Karpas-422 (cell line): ENCODE measurements at places on chromosomes 12 and 14. TPM values are rescaled to one million over a fixed set of nuclear protein-coding genes. Genes with fewer than 3 reads are reported as not detected.
A peak's percentile ranks its signal among the peaks of the same experiment; 100 is the strongest.

TEX52 gene
- total RNA-seq: not detected in 2 replicates

ACSM4 gene
- total RNA-seq: not detected in 2 replicates

RAB21 gene
- 8.0 and 12.3 TPM in 2 replicates for total RNA-seq

RFLNA gene
- not detected in 2 replicates for total RNA-seq

PLBD1 gene
- total RNA-seq: not detected in 2 replicates

PPP4R4 gene
- total RNA-seq: 0.75 and 0.79 TPM in 2 replicates

SMOC1 gene
- total RNA-seq: not detected in 2 replicates

CCDC177 gene
- total RNA-seq: not detected in 2 replicates

PRR4 gene
- total RNA-seq: 5.7 and 12.7 TPM in 2 replicates

PXN gene
- total RNA-seq: 1.9 and 2.5 TPM in 2 replicates

VWF gene
- total RNA-seq: not detected in 2 replicates

DNA sequence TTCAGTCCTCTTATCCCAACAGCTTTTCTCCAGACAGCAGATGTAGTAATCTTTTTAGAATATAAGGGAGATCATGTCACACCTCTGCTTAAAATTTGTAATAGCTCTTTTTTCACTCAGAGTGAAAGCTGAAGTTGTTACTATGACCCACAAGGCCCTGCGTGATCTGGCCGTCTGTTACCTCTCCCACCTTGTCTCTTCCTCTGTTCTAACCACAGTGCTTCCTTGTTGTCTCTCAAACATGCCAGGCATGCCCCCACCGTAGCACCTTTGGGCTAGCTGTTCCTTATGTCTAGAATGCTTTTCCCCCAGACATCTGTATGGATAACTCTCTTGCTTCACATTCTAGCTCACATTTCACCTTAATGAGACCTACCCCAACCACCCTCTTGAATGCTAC is 6.5 kb downstream of the NECAP1 start:
- H3K36me3 ChIP-seq: peaks cover 31% of the 10 kb centered on the region; the same call in 1 of the 2 replicates
- H3K27ac ChIP-seq: peak overlapping the region; percentile 68
- H3K27me3 ChIP-seq: no peaks in the 10 kb centered on the region

- H3K27me3 ChIP-seq: no peaks in the 10 kb centered on the region
- no peaks in the 10 kb centered on the region for H3K36me3 ChIP-seq
- no peak overlapping the region for H3K27ac ChIP-seq
- no peak overlapping the region for H3K4me3 ChIP-seq
- no peak for DNase-seq
Observed at GRCh38 chr14:28744126-28744525, 22.5 kb upstream of the FOXG1 start.

- H3K4me3 ChIP-seq: no peak overlapping the region
- H3K27me3 ChIP-seq: no peaks in the 10 kb centered on the region
- no peaks in the 10 kb centered on the region for H3K4me1 ChIP-seq
- no peak for DNase-seq
- no peak overlapping the region for H3K27ac ChIP-seq
- H3K36me3 ChIP-seq: no peaks in the 10 kb centered on the region
Observed at GRCh38 chr12:71475280-71475679, 35.7 kb downstream of the LGR5 start.

- H3K36me3 ChIP-seq: no peaks in the 10 kb centered on the region
- H3K4me3 ChIP-seq: no peak overlapping the region
- H3K27ac ChIP-seq: no peak overlapping the region
Observed at GRCh38 chr14:54369343-54369742, 27.5 kb upstream of the CDKN3 start.

DNA sequence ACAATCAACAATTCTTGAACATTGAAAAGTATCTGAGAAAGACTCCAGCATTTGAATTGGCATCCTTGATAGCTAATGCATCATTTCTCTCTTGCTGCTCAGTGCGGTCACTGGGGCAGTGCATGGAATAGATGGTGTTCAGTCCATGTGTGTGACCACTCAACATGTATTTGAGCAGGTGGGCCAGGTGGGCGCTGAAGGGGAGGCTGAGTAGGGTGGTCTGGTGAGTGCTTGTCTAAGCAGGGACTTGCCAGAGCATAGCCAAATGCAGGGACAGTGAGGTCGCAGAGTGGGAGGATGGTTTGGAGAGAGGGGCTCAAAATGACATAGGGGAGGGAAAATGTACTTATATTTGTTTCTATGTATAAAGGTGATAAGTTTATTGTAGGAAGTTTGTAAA is 409.0 kb downstream of the TMEM121 start:
- no peaks in the 10 kb centered on the region for H3K27me3 ChIP-seq
- no peak overlapping the region for H3K4me3 ChIP-seq
- no peaks in the 10 kb centered on the region for H3K36me3 ChIP-seq
- no peak overlapping the region for H3K27ac ChIP-seq

DNA sequence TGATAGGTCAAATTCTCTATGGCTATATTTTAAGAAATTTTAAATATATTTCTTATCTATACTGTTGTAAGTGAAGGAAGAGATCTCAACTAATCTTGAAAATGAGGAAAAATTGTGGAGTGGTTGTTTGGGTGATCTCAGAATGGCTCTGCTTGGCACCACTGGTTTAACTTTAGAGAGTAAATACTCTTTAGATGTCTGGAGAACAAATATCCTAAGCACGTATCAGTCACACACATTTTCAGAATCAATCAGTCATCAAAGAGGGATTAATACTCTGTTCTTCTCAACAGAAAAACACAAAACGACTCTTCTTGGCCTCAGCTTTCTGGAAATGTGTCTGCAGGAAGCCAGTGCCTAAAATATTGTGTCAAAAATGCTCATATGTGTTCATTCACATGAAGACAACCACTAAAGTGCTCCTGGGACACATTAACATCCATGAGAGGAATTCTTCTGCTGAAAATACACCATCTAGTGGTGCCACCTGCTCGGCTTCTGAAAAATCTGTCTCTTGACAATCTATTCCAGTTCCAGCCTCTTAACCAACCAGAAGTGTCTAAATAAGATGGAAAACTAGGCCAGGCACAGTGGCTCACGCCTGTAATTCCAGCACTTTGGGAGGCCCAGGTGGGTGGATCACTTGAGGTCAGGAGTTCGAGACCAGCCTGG is 81.1 kb upstream of the CCDC198 start:
- no peaks in the 10 kb centered on the region for H3K4me1 ChIP-seq
- no peak overlapping the region for H3K27ac ChIP-seq
- no peak overlapping the region for H3K4me3 ChIP-seq
- no peaks in the 10 kb centered on the region for H3K36me3 ChIP-seq

DNA sequence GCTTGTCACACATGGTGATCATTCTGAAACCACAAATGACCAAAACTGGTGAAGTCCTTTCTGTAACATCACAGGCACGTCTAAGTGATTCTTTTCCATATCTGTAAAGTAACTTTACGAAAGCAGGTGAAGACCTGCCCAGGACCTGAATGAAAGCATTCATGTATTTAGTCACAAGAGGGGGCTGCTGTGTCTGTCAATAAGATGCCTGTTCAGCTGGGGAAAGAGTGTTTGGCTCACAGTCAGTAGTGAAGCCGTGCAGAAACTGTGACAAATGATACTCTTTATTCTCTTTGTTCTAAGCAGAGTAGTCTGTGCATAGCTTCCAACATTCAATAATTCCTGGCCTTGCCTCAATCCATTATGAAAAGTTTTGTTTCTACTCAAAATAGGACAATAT is 373.5 kb upstream of the OR4E1 start:
- no peaks in the 10 kb centered on the region for H3K4me1 ChIP-seq
- no peaks in the 10 kb centered on the region for H3K27me3 ChIP-seq
- no peak overlapping the region for H3K27ac ChIP-seq

- no peak for DNase-seq
- H3K4me1 ChIP-seq: peaks cover 3% of the 10 kb centered on the region; the same call in 1 of the 2 replicates
Observed at GRCh38 chr12:13376610-13377373, 180.3 kb downstream of the EMP1 start.

GRCh38 chr14:27190296-27190695 is 592.5 kb upstream of the NOVA1 start:
- no peaks in the 10 kb centered on the region for H3K36me3 ChIP-seq
- no peaks in the 10 kb centered on the region for H3K27me3 ChIP-seq
- no peak overlapping the region for H3K27ac ChIP-seq
- no peak for DNase-seq

- H3K36me3 ChIP-seq: no peaks in the 10 kb centered on the region
- no peak overlapping the region for H3K4me3 ChIP-seq
- H3K27me3 ChIP-seq: no peaks in the 10 kb centered on the region
- peak; percentile 82 for DNase-seq
Observed at GRCh38 chr14:95452176-95452892, 64.1 kb downstream of the SYNE3 start.

GRCh38 chr14:32009976-32010581 is 67.0 kb upstream of the ARHGAP5 start:
- no peak for DNase-seq
- no peak overlapping the region for H3K4me3 ChIP-seq
- H3K4me1 ChIP-seq: peaks cover 2% of the 10 kb centered on the region; the same call in 1 of the 2 replicates
- no peaks in the 10 kb centered on the region for H3K36me3 ChIP-seq

- H3K27ac ChIP-seq: no peak overlapping the region
- no peak for DNase-seq
- no peak overlapping the region for H3K4me3 ChIP-seq
- no peaks in the 10 kb centered on the region for H3K27me3 ChIP-seq
Observed at GRCh38 chr12:21471294-21471693, 30.1 kb downstream of the RECQL start.

DNA sequence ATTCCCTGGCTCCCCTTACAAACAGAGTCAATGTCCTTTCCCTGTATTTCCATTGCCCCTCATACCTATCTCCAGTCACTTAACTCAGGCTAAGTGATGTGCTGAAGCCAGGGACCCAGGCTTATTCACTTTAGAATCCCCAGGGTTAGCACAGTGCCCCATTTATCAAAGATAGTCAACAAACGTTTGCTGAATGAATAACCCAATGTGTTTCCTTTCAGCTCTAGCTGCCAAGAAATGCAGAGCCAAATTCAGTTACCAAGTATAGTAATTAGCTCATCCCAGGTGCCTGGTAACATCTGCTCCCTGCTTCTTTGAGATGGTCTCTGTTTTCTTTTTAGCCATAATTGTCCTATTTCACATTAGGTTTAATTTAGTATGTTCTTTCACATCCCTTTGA is 189.5 kb downstream of the PHLDA1 start:
- no peaks in the 10 kb centered on the region; the same call in 1 of the 2 replicates for H3K36me3 ChIP-seq
- no peak for DNase-seq
- H3K27me3 ChIP-seq: no peaks in the 10 kb centered on the region

- peaks cover 4% of the 10 kb centered on the region for H3K4me1 ChIP-seq
- H3K4me3 ChIP-seq: no peak overlapping the region
- no peaks in the 10 kb centered on the region for H3K27me3 ChIP-seq
- peaks cover 3% of the 10 kb centered on the region for H3K36me3 ChIP-seq
- peak; percentile 96 for DNase-seq
- H3K27ac ChIP-seq: no peak overlapping the region
Observed at GRCh38 chr14:70972107-70972976, 65.1 kb downstream of the PCNX1 start.

GRCh38 chr12:91968076-91968776 is 177.4 kb downstream of the BTG1 start:
- no peaks in the 10 kb centered on the region for H3K4me1 ChIP-seq
- no peak overlapping the region for H3K27ac ChIP-seq
- no peaks in the 10 kb centered on the region for H3K36me3 ChIP-seq

DNA sequence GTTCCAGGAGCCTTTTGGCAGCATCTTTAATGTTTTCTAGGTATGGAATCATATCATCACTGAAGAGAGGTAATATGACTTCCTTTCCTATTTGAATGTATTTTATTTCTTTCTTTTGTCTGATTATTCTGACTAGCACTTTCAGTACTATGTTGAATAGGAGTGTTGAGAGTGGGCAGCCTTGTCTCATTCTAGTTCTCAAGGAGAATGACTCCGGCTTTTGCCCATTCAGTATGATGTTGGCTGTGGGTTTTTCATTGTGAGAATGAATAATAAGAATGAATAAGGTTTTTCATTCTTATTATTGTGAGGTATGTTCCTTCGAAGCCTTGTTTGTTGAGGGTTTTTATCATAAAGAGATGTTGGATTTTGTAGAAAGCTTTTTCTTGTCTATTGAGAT is 98.9 kb downstream of the GPHN start:
- H3K27ac ChIP-seq: no peak overlapping the region
- no peaks in the 10 kb centered on the region for H3K27me3 ChIP-seq
- no peaks in the 10 kb centered on the region for H3K4me1 ChIP-seq
- DNase-seq: peak; percentile 16
